ENCODE measurements at places on chromosomes 1 and 21. TPM values are rescaled to one million over a fixed set of nuclear protein-coding genes. Genes with fewer than 3 reads are reported as not detected.

- peak; percentile 88 for DNase-seq
Measured at GRCh38 chr1:200075938-200076546, 48.5 kb downstream of the NR5A2 start.

DNA sequence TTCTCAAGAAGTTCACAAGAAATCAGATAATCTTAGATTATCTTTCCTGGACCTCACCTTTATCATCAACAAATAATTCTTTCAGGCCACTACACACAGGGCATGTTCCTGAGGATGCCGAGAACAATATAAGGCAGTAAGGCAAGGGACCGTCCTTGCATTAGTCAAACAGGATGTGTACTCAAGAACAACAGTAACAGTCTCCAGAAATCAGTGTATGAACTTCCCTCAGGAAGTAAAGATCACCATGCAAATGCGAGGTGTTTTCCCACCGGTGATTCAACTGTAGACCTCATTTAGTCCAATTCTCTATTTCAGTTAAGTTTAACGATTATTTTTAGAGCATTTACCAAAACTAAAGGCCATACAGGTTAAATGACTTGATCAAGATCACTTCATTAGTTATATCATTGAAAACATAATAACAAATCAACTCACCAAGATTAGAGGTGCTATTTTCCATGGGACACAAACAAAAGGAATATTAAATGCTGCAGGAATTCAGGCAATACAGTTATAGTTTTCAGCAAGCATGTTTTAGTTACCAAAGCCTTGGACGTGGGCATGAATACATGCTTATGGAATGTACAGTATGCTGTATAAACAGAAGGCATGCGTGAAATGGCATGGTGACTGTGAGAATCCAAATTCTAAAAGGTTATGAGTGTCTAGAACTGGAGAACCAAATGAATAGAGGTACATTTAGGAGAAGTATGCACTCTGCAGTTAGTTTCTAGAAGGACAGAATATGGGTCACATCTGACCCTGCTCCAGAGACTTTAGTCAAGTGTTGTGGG, 145.2 kb downstream of the TNR start:
- no peak for DNase-seq

DNA sequence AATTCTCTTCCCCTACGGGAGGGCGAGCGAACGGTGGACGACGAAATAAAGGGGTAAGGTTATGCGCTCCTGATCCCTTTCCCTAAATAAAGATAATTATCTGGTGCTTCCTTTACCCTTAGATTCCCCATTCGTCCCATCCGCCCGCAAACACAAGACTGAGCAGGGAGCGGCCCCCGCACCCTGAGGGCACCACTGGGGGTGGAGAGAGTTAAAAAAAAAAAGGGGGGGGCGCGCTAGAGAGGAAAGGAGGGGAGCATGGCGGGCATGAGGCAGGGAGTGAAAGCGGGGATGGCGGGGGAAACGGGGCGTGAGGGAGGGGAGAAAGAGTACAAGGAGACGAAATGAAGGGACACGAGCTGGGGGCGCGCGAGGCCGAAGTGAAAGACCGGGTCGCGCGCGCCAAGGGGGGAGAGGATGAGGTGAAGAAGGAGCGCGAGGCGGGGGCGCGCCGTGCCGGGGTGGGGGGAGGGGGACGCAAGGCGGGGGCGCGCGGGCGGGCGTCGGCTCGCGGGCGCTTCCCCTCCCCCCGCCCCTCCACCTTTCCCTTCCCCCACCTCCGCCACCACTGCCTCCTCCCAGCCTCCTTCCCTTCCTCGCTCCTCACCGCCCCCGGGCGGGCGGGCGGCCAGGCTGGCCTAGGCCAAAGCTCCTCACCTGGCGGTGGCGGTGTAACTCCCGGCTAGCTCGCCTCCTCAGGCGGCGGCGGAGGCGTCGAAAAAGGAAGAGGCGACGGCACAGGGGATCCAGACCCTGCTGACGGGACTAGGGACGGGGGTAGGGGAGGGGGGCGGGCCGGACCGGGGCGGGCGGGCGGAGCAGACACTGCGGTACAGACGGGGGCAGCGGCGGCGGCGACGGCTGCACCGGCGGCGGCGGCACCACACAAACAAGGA, 448 bp downstream of the GATAD2B start:
- DNase-seq = peak; percentile 62

DNA sequence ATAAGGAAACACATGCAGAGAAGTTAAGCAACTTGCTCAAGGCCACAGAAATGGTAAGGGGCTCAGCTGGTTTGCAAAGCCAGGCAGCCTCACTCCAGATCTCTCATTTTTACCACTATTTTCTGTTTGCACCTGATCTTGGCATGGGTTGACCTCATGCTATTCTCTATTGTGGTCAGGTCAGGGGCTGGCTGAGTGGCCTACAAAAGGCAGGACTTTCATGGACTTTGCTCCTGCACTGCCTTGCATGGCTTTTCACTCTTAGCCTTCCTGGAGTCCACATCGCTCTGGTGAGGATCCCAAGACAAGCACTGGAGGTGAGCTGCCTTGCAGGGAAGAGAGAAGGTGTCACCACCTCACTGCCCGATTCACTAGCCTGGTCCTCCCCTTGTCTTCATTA, 56.8 kb upstream of the CSF3R start:
- DNase-seq = no peak

GRCh38 chr1:65490231-65491009, 70.0 kb downstream of the LEPR start:
- no peak for DNase-seq

DNA sequence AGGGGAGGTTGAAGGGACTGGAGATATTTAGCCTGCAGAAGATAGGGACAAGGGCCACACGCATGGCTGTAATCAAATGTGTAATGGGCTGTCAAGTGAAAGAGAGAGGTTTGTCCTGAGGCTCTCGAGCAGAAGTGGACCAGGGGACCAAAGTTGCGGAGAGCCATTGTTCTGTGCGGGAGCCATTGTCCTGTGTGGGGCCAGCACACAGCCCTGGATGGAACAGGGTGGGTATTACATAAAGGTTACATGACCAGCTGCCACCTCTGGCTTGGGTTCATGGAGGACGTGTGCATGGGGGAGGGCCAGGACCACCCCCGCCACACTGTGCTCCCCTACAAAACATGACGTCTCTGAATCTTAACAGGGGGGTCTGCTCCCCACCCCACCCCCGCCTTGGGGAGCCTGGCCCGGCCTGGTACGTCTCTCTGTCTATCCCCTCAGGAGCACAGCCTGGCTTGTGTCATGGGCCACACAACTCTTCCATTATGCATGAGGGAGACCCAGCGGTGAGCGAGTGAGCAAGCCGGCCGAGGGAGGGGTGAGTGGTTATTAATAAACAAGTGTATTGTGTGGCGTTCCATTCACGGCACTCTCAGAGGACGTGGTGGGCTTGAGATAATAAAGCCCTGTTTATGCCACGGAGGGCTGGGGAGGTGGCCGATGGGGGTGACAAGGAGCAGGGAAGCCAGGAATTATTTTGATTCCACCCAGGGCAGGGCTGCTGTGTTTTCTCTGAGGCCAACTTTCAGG, at the start of gene NFASC:
Gene NFASC, plus strand, starts transcription at position 703 of the 753 bp plus-strand sequence. CDS start 73,454 bp downstream, outside the sequence.
- DNase-seq = no peak

- no peak for DNase-seq
Measured at GRCh38 chr1:76705560-76705959, 161.7 kb upstream of the ST6GALNAC5 start.

DNA sequence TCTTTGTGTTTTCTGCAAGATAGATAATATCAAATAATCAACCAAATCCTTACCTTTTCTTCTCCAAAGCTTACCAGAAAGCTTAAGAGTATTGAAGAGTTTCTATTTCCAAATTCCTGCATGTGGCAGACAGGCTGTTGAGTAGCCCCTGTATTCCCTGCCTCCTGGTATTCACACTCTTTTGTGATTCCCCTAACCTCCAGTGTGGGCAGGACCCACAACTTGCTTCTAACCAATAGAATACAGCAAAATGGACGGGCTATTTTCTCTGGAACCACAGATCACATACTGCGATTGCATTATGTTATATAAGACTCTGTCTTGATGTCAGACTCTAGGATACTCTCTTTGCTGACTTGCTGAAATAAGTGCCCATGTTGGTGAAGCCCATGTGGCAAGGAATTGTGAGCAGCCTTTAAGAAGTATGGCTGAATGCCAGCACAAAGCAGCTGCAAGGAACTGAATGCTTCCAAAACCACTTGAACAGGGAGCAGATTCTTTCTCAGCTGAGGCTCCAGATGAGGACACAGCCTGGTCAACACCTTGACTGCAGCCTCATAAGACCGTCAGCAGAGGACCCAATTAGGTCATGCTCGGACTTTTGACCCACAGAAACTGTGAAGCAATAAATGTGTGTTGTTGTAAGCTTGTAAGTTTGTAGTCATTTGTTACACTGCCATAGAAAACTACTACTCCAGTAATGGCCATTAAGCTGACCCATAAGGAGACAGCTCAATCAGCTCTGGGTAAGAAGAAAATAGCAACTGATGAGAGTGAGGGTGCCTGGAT, 47.9 kb upstream of the PLXNA2 start:
- DNase-seq = peak; percentile 44

The CD5L gene
- 6.1 TPM for total RNA-seq

The MYOG gene
- not detected for total RNA-seq

GRCh38 chr1:198102454-198102827, 54.4 kb upstream of the NEK7 start:
- DNase-seq = no peak

DNA sequence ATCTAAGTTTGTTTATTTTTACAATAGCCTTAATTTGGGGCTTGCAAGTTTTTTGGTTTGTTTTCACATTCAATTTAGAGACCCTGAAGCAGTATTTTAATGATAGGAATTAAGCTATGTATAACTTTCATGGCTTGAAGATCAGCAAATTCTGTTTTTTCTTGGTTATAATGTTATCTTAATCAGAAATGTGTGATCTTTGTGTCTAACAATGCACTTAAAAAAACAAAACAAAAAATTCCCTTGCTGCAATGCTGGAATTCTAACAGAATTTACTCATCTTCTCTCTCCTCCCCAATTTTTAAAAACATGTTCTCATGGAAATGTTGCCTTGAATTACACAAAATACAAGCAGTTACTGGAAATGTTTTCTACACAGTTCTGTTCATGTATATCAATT, 113.1 kb downstream of the OLFML2B start:
- no peak for DNase-seq

- DNase-seq = no peak
Measured at GRCh38 chr1:61979729-61980128, 214.9 kb upstream of the L1TD1 start.

DNA sequence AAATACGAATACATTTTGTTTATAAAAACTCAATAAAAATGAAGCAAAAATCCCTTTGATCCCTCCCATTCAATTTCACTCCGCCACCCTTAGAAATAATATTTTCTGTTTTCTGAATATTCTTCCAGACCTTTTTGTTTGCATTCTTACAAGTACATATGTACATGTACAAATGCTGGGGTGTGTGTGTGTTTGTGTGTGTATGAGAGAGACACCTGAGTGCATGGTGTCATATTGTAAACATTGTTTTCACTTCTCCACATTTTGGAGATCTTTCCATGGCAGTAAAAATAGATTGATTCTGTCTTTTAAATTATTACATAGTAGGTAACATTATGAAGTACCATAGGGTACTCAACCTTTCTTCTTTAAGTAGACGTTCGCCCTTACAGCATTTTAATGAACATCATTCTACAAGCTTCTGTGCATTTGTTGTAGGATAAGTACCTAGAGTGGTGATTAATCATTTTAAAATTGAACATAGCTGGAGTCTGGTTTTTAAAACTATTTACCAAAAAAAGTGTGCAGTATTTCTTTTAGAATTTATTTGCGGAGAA, 1.3 kb upstream of the MPC2 start:
- DNase-seq = peak; percentile 20

DNA sequence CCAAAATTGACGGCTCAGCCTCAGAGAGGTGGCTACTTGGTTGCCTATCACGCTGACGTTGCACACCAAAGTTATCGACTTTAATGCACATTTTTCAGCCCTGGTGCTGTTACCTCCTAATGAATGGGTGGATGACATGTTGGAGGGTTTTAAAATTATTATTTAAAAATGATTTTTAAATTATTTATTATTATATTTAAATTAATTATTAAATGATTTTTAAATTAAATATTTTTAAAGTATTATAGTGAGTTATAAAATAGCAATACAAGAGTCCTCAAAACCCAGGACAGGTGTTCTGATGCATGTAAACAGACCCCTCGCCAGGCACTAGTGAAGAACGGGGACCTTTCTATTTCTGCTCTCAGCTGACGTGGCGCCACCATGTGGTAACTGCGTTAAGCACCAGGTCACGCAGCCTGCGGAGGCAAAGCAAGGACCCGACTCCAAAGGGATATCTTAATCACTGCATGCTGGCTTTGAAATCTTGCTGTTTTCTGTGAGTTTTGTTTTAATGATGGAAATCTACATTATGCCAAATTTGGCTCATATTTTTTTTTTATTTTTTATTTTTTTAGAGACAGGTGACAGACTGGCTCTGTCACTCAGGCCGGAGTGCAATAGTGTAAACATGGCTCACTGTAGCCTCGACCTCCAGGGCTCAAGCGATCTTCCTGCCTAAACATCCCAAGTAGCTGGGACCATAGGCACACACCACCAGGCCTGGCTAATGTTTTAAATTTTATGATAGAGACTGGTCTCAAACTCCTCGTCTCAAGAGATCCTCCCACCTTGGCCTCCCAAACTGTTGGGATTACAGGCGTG, 22.6 kb downstream of the CASP9 start:
- peak; percentile 44 for DNase-seq

DNA sequence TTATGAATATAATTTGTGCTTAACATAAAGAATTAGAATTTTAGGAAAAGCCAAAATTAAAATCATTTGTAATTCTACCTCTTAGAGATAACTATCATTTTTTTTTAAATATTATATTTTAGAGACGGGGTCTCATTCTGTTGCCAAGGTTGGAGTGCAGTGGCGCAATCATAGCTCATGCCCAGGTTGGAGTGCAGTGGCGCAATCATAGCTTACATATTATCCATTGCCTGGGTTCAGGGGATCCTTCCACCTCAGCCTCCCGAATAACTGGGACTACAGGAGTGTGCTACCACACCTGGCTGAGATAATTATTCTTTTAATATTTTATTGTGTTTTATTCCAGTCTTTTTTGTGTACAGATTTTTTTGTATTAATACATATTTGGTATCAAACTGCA, 8.3 kb downstream of the RASAL2 start:
- DNase-seq = no peak

The PADI3 gene
- not detected for total RNA-seq

The GSTM5 gene
- 23.7 TPM for total RNA-seq

DNA sequence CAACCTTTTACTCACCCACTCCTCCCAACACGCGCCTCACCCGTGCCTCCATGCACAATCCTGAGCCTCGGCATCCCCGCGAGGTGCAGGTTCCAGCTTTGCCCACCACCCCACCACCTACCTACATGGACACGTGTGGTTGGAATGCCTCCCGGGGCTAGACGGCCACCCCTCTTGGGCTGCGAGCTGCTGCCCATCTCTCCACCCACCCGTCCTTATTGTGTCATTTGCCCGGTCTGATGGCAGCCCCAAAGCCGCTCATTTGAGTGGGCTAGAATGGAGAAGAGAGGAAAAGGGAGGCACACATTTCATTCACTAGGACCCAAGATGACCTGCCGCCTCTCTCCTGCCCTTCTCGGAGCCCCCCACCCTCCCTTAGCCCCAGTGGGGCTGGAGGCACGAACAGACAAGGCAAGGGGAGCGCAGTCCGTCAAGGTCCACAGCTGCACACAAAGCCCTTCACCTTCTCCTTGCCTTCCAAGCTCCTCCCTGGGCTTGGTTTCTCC, 785 bp downstream of the ZNF697 start:
- DNase-seq = no peak

Measured in lung (tissue), 17 donors.